ENCODE measurements at places on chromosomes 6 and 20. TPM values are rescaled to one million over a fixed set of nuclear protein-coding genes. Genes with fewer than 3 reads are reported as not detected.

The FAM217A gene
- not detected for total RNA-seq

The SOBP gene
- total RNA-seq = 1.4 TPM

DNA sequence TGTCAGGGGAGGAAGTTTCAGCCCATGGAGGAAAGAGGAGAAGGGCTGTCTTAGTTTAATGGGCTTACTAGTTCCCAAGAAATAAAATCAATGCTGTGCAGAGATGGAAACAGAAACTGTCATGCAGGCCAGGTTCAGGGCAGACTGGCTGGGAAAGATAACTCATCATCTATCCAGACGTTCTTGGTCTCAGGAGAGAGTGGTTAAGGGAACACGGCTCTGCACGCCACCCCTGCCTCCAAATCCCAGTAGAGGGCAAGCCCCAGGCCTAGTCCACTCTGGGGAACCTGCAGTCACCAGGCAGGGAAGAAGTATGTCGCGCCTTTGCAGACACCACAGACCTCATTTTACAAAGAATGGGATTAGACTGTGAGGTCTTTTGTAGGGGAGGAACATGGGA lies 12.5 kb downstream of the ALDH8A1 start:
- DNase-seq = no peak

DNA sequence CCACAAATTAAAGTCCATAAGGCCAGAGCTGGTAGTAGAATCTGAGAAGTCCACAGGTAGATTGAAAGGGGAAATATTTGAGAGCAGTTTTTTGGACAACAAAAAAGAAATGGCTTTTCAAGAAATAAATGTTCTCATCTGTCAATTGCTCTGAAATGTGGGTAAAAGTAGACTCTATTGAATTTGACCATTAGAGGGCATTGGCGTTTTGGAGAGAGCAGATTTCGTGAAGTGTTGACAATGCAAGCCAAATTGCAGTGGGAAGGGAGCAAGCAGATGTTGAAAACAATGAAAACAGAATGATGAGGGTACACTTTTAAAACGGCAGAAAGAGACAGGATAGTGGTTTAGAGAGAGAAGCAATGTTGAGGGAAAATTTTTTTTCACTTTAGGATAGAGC lies 149.1 kb upstream of the FAM83B start:
- no peak for DNase-seq

- DNase-seq = no peak
These were observed 744.0 kb upstream of the MAP3K7 start for GRCh38 chr6:91330896-91331295.
